Amygdala (tissue), 56 donors: ENCODE measurements at places on chromosomes 13 and 19.

DNA sequence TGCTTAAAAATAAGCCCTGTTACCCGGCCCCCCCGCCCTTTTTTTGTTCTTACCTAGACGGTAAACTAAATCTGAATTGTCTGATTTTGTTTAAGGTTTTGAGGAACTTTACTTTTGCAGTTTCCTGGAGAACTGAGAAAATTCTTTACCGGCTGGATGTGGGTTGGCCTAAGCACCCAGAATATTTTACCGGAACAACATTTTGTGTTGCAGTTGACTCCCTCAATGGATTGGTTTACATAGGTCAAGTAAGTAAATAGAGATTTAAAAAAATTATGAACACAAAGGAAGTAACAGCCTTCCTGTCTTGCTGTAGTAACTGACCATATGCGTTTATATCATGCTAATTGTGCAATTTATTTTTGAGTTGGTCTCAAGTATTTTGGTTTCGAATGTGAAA, 785 bp downstream of the NHLRC3 start:
- DNase-seq, result no peak

DNA sequence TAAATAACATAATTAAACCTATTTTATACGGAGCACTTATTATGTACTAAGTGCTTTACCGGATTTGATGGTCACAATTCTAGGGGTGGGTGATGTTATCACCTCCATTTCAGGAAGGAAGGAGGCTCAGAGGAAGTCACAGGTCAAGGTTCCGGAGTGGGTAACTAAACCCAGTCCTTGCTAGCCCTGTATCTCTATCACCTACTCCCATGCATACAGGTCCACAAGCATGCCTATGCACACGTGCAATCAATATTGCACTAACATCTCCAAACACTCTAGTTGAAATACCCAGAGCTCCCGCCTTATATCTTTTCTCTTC, 17.8 kb upstream of the FOSB start:
- no peak for DNase-seq

GRCh38 chr19:19554074-19555023, 16.3 kb downstream of the CILP2 start:
- DNase-seq, result no peak

DNA sequence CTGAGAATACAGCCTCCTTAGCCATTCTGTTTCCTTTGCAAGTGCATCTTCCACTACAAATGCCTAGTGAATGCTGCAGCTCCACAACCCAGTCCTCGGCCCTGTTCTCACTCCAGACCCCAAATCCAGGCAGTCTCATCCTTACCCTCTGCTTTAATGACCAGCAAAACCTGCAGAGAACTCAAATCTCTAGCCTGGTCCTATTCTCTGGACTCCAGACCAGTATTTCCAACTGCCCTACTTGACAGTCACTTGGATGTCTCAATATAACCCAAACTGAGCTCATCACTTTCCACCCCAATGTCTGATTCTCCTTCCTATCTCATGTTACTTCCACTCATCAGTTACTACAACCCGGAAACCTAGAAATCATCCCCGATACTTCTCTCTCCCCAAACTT, 2.6 kb upstream of the EBPL start:
- DNase-seq, result no peak

GRCh38 chr13:46668302-46668720, 115.3 kb downstream of the LRCH1 start:
- DNase-seq, result no peak

- DNase-seq, result no peak
Measured at GRCh38 chr13:36493046-36493445, 60.8 kb downstream of the CCNA1 start.

GRCh38 chr19:50327461-50328223, 1.5 kb downstream of the KCNC3 start:
- DNase-seq, result no peak

GRCh38 chr19:42151782-42152684, 19.8 kb upstream of the POU2F2 start:
- no peak for DNase-seq

GRCh38 chr13:95723438-95723837, 46.5 kb downstream of the DNAJC3 start:
- DNase-seq, result no peak

DNA sequence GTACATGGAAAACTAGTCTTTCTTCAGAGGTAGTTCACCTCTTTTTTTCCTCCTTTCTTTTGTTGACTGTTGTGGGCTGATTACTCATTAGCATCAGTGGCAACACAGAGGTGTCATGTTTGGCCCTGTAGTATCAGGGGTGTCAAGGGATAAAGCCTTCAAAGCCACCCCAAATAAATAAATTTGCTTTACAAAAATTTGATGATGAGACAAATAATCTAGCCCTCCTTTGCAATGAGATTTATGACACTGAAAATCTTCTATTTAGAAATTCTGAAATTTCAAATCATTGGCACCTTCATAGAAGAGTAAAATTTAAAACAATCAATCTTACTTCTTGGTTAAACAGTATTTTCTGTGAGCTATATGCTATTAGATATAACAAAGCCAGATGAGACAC, 1.9 kb downstream of the LACC1 start:
- no peak for DNase-seq

DNA sequence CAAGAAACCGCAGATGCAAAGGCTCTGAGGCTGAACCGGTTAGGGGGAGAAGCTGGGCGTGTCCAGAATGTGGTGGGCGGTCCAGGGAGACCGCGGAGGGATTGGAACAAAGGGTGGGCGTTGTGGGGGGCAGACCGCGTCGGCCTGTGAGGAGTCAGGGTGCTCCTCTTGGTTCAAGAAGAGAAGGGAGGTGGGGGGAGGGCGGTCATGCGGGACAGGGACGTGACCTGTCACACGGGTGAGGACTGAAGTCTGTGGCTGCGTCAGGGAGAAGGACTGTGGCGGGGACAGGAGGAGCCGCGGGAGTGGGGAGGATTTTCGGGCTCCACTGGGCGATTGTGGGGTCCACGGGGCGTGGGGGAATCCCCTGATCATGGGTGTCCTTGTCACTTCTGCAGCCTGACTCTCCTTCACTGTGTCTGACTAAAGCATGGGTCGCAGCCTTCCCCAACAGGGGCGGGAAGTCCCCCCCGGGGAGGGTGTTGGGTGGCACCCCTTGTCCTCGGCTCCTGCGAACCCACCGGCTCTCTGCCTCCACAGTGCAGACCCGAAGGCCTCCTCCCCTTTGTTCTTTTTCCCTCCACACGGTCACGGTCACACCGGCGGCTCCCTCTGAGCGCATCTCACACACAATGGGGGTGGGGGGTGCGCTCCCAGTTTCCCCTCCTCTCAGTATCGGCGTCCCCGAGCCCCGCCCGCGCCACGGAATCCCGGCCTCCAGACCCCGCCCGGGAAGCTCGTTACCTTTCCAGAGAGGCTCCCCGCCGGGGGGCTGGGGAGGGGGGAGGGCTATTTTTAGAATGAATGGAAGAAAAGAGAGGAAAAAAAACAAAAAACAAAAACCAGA, 16.4 kb upstream of the KCNN1 start:
- DNase-seq, result no peak
